EH (cell line): ENCODE measurements at places on chromosomes 1 and 21.

GRCh38 chr21:35231090-35231489 lies 182.0 kb upstream of the RUNX1 start:
- no peak for DNase-seq

GRCh38 chr1:233045588-233045987 lies 95.2 kb downstream of the NTPCR start:
- no peak for DNase-seq

DNA sequence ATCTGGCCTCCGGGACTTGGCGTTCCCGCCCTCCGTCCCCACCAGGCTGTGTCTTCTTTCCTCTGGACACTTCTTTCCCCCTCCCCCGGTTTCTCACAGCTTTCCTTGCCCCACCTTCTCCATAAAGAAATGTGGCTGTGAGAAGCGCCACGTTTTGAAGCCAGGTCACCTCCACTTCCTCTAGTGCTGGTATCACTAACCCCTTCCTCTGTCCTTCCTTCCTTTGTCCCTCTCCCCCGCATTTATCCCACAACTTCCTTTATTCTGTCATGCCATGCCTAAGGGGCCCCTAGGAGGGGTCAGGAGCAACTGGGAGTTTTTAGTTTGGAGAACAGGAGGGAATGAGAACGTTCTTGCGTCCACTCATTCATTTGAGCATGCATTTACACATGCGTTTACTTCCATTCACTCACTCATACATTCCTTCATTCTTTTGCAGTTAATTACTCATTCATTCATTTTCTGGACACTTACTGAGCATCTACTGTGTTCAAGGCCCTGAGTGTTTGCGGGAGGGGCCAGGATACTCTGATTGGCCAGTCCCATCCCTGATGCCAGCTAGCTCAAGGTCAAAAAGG lies 5.0 kb upstream of the ACOT11 start:
- peak; percentile 65 for DNase-seq

DNA sequence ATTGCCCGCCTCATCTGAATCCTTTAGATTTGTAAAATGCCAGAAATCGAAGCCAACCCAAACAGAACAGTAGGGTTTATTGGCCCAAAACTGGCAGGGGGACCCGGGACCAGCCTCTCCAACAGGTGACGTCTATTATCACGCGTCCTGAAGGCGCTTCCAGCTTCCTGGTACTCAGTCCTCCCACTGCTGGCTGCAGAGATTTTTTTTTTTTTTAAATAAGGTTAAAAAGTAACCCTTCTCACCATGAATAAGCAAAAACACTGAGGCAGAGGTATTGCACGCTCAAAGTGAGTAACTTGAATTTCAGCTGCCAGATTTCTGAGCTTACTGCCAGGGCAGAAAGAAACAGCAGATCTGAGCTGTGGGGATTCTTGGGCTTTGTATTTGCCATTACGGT lies 54.4 kb upstream of the GCLM start:
- DNase-seq, result no peak

- DNase-seq, result peak; percentile 75
Observed at GRCh38 chr1:85220756-85221201, 20.0 kb upstream of the SYDE2 start.

GRCh38 chr1:119394085-119394484 lies 20.9 kb upstream of the HSD3B2 start:
- DNase-seq, result no peak

- no peak for DNase-seq
Observed at GRCh38 chr1:8966606-8967005, 20.9 kb downstream of the CA6 start.

DNA sequence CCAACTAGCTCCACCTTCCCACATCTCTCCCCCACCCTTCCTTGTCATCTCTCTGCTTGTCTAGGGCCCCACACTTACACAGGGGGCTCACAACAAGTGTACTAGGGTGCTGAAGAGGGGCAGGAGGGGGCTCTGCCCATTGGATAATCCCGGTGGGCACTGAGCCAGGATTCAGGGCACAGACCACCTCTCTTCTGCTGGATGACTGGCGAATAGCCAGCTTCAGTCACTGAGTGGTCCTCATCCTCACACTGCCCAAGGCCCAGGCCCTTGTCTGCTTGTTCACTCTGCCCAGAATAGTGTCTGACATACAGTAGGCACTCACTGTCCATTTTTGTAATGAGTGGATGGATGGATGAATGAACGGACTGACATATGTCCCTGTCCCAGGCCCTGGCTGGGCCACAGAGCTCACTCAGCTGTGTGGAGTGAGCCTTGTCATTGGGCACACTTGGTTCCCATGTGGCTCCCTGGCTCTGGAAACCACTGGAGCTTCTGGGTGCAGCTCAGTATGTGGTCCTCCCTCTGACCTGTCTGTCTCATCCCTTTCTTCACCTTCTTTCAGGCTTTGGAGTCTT lies 36.6 kb downstream of the FOXO6 start:
- no peak for DNase-seq

DNA sequence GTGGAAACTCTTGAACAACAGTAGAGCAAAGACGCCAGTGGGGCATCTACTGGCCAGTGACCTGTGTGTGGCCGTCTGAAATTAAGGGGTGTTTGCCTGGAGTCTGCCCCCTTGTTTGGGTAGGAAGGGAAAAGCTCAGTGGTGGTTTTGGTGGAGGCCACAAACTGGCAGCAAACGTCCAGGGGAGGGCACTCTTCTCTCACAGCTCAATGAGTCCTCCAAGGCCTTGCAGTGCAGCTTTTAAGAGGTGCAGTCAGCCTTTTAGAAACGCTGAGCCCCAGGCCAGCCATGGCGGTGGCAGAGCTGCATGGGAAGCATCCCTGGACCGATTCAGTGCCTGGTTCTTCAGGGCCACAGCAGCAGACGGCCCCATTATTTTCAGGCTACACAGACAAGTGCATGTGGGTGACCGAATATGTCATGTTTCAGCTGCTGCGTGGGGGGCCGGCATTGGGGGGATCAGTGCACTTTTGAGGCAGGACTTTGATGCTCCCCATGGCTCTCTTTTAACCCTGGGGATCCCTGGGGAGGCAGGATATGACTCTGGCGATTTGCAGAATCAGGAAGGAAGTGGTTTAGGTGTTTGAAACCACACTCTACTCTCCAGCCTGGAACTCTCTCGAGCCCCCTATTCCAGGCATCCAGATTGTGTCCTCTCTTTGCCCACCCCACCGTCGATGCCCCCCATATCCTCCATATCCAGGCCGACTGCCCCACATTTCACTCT lies 414.0 kb downstream of the PRDM2 start:
- no peak for DNase-seq

DNA sequence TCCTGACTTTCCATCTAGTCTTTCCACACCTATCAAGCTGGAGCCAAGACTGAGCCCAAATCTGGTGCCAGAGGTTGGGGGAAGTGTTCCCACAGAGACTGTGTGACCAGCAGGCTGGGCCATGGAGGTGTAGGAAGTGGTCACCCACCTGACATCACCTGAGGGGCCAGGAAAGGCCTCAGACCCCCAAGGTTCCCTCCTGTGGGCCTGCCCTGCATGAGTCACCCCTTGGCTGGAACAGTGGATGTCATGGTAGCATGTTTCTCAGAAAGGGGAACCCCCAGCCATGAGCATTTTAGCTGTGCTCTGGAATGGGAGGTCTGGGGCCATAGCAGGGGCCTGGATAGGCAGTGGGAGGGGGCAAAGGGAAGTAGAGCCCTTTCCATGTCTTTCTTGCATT lies 5.7 kb upstream of the TNFRSF8 start:
- DNase-seq, result no peak

- no peak for DNase-seq
Observed at GRCh38 chr1:98398649-98399048, 262.9 kb upstream of the SNX7 start.

DNA sequence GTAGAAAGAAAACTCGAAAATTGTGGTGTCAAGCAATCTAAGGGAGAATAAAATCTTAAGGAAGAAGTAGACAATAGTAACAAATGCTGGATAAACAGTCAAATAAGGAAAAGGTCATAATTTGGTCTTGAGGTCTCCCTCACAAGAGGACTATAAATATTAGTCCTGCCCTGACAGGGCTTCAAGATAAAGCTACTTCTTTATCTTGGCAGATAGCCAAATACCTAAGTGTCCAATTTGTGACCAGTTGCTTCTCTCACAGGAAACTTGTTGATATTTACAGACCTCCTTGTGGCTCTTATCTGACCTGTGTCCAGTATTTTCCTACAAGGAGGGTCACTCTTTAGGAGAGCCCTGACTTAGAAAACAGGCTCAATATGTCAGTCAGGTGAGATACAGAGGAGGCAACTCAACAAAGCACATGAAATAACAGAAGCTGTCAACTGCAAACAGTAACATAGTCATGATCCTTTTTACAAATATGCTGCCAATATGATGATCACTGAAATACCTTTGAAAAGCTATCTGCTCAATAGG lies 88.8 kb downstream of the TNNI3K start:
- DNase-seq, result no peak

DNA sequence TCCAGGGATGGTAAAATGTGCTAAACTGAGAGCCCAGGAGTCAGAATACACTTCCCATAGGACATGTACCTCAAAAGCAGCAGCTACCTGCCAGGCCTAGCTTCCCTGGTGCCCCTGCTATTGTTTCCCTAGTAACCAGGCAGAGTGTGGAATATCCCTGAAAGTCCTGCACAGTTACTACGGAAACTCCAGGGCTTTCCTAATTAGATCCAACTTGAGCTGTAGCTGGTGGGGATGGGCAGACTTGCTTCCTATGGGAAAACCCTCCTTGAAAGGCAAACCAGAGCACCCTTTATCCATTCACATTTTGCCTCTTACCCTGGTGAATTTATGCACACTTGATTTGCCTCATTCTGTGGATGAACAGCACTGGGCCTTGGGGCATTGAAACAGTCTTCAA lies 559.9 kb upstream of the PBX1 start:
- no peak for DNase-seq

DNA sequence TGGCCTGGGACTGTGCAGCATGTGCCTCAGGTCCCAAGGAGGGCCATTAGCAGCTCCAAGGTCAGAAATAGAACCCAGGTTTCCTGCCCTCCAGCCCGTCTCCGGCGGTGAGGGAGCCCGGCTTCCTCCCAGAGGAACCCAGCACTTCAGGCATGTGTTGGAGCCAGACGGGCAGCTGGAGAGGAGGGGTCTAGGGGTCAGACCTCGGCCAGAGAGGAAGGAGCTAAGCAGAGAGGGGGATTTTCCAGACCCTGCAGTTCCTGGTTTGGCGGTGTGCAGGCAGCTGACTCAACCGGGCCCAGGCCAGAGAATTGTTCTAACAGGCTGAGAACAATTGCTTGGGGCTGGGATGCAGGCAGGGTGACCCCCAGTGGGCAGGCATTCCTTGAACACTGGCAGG lies 37.1 kb downstream of the HSPG2 start:
- no peak for DNase-seq

DNA sequence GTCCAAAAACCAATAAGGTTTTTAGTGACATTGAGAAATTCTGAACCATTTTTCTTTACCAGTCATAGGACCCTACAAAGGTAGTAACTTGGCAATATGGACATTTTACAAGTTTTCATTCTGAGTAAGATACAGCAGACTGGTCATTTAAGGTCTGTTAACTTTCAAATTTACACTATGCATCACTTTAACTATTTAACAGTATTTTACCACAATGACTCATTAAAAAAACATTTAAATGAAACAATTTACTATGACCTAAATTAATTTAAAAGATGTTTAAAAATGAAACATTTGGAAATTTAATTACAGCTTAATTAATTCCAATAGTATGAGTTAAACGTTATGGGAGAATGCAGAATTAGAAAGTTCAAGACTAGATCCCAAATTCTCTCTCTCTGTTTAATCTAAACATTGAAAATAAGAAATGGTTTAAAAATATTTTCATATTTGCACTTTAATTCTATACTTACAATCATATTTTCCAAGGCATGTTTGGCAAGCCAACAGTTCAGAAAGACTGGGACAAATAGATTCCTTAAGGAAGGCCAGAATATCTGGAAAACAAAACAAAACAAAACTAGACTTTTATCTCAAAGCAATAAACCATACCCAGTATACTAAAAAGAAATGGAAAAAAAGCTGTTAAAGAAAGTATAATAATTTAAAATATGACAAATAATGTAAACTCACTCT lies 140.9 kb downstream of the KCNT2 start:
- DNase-seq, result peak; percentile 28

DNA sequence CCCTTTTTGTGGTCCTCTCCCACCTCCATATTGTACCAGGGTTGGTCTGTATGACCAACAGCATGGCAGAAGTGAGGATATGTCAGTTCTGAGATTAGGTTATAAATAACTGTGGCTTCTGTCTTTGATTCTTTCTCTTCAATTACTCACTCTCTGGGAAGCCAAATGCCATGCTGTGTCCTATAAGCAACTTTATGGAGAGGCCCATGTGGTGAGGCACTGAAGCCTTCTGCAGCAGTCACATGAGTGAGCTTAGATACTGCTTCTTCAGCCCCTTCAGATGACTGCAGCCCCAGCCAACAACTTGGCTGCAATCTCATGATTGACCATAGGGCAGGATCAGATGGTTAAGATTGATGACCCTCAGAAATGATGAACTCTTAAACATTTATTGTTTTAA lies 34.0 kb upstream of the SAMD13 start:
- DNase-seq, result peak; percentile 27

- peak; percentile 12 for DNase-seq
Observed at GRCh38 chr1:27005648-27006496, 6.8 kb downstream of the TENT5B start.

DNA sequence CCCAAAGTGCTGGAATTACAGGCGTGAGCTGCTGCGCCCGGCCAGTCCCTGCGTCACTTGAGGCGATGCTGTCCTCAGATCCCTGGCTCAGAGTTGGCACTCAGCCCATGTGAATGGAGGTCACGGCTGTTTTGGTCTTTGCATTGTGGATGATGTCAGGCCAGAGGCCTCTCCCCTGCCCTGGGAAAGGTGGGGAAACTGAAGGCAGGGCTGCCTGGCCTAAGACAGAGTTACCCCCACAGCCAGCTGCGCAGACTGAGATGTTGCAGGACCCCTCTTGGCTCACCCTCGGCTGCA lies 821 bp downstream of the MASP2 start:
- DNase-seq, result no peak

- no peak for DNase-seq
Observed at GRCh38 chr21:45985471-45986315, 4.1 kb downstream of the COL6A1 start.

- no peak for DNase-seq
Observed at GRCh38 chr1:157925419-157926166, 67.9 kb upstream of the KIRREL1 start.

DNA sequence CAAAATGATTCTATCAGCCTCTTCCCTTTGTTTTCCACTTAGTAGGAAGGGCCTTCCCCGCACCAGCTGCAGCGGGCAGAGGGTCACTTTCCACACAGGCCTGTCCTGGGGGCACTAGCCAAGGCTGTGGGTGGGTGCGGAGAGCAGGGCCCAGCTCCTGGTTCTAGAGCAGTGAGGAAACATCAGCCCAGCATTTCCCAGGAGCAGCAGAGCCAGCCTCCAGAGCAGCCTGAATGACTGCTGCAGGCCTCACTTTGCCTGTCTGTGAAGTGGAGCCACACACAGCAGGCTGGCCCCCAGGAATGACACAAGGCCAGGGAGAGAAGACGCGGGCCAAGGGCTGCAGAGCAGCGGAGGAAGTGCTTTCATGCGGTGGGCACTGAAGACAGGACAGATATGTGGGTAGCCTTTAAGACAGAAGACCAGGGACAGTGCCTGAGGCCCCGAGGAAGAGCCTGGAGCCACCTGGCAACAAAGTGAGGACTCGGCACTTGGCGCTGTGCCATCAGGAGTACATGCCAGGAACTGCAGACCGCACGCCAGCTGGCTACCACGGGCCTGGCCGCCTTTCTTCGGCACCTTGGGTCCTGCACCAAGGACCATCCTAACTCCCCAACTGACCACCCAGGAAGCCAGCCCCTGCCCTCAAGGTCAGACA lies 42.0 kb downstream of the ACOT7 start:
- no peak for DNase-seq
